Fibroblast of pulmonary artery (primary cell): ENCODE measurements at places on chromosomes 11 and 22.

DNA sequence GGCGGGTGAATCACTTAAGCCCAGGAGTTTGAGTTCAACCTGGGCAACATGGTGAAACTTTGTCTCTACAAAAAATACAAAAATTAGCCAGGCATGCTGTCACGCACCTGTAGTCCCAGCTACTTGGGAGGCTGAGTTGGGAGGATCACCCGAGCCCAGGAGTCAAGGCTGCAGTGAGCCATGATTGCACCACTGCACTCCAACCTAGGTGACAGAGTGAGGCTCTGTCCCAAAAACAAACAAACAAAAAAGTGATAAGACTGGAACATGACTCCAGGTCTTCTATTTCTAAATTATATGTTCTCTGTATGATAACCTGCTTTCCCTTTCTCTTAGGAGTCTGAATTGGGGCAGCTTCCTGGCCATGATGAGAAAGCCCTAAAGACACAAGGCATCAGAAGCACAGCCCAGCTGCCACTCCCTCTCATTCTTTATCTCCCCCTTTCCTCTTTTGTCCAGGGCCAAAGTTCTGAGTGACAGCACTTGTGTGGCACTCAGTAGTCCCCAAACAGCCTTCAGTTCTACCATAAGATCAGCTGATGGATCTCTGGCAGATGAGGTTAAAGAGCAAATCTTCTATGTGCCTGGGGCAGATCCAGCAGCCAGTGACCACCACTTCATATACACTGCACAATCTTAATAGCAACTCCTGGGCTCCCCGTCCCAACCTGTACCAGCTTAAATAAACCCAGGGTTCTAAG, 136.0 kb downstream of the C11orf58 start:
- DNase-seq: no peak

DNA sequence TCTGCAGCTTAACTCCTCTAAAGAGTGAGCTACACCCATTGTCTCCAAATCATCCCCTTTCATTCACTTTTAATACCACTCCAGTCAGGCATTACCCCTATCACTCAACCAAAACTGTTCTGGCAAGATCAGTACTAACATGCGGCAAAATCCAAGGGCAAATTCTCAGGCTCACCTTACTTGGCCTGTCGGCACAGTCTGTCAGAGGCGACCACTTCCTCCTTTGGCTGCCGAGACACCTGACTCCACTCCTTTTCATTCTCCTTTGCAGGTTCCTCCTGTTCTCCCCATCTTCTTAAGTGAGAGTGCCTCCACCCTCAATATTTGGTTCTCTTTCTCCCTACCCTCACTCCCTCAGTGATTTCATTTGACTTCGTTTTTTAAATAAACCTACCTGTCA, 4.2 kb downstream of the C11orf91 start:
- DNase-seq: no peak

DNA sequence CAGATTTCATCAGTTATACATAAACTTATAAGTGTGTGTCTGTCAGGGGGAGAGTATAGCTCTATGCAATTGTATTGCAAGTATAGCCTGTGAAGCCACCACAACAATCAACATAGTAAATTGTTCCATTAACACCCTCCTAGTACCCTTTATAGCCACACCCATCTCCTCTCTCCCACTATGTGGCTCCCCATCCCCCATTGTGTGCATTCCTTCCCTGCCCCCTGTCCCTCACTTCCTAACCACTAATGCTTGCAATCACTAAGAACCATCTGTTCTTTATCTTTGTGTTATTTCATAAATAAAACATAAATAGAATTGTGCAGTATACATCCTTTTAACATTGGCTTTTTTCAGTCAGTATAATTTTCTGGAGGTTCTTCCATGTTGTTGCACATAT, 83.1 kb upstream of the SLC5A12 start:
- DNase-seq: no peak

DNA sequence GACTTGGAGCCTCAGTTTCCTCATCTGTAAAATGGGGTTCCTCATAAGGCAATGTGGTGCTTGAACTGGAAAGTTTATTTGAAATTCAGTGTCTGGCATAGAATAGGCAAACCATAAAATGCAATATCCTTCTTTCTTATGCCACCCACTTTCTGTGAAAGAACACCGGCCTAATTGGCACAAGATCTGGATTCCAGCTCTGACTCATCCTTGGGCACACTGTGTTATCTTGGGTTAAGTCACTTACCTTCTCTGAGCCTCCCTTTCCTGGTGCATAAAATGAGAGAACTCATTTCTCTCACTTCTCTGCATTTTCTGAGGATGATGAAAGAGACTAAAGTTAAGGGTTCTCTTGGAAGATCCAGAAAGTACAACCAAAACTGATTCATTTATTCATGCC, 5.1 kb downstream of the INSC start:
- no peak for DNase-seq

DNA sequence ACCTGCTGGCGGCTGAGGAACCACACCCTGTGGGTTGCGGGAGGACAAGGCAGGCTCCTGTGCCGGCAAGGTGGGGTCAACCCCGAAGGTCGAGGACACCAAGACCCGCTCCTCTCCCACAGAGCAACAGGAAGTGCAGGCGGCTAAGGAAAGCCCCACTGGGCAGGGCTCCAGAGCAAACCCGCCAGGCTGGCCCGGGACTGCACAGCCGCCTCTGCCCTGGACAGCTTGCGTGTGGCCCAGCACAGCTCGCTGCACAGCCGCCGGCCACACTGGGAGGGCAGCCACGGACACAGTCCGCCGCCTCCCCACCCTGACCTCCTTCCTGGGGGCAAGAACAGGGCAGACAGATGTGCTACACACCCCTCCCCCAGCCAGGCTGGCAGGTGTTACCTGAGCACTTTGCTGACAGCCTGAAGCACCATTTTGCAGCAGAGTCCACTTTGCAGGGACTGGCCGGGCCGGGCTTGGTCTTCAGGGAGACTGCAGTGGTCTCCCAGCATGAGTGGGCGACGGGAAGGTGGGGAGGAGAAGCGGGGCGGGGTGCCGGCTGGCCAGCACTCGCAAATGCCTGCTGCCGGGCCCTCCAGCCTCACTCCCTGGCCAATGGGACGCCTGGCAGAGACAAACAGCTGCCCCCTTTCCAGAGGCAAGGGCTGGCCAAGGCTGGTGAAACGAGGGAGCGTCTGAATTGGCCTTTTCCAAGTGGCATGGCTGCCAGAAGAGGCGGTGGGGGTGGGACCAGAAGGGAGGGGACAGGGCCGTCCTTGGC, at the start of gene MOB2:
MOB2 (minus strand) TSS at position 726 of the 772 bp plus-strand sequence; CDS start at position 503, 223 bp downstream.
- DNase-seq: peak; percentile 11

DNA sequence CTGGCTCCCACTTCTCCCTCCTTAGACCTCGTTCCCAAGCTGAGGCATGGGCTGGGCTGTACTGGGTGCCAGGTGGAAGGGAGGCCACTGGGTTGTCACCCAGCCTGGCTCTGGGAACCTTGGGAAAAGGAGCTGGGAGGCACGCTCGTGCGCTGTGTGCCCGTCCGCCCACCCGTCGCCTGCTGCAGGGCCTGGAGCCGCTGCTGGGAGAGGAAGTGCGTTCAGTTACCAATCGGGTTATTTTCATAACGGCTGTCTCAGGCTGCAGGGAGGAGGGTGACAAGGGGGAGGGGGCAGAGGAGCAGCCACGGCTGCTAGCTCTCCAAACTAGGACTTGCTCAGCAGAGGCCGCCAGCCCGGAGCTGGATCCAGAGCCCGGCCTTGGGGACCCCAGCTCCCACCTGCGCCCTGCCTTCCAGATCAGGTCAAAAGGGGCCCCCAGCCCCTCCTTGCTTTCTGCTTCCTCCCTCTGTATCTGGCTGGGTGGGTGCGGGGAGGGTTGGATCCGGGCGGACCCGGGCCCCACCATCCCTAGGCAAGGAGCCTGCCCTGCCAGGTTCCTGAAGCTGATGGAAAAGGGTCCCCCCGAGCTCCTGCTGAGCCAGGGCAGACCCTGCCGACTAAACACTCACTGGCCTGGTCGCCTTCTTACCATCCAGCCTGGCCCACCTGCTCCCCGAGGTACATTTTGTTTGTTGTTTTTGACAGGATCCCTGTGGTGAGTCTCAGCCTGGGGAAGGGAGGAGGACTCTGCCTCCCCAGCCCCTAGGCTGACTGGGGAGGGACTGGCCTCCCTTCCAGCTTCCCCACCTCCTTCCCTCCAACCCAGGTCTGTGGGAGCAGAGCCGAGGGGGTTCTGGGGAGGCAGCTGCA, 14.3 kb downstream of the DGKZ start:
- peak; percentile 67 for DNase-seq

GRCh38 chr11:62306227-62306626, 7.4 kb upstream of the SCGB1D4 start:
- no peak for DNase-seq

DNA sequence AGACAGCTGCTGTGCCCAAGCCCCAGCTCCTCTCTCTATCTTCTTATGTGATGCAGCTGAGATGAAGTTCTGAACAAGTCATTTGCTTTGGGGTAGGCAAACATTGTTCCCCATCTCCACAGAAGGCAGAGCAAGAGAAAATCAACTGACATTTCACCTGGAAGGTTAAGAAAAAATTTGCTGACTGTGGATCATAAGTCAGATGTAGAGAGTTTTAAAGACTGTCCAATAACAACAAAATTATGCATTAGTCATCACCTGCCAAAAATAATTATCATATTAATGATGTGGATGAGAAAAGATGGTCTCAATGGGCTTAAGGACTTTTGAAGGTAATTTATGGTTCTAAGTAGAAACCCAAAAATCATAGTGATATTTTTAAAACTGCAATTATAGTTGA, 59.2 kb downstream of the KCNJ1 start:
- no peak for DNase-seq

GRCh38 chr11:30553521-30554110, 32.5 kb downstream of the MPPED2 start:
- no peak for DNase-seq

GRCh38 chr11:2311353-2312133, 9.7 kb downstream of the TSPAN32 start:
- no peak for DNase-seq

DNA sequence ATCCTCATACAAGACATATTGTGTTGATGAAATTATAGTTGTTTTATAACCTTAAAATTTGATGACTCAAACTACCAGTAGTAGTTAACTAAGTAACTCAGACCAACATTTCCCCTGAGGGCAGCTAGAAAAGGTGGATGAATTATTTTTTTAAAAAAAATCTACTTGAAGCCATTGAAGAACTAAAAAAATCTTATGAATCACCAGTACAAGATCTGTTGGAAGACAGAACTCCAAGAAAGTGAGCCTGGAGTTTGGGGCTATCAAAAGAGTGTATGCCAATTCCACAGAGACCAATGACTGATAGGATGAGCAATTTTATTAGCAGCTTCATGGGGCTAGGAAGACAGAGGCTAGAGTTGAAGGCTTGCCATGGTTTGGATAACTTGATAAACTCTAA, 72.4 kb downstream of the CYP2R1 start:
- DNase-seq: no peak

GRCh38 chr11:61158691-61159381, 2.4 kb downstream of the VPS37C start:
- DNase-seq: peak; percentile 87

- DNase-seq: no peak
Measured at GRCh38 chr11:95014184-95014821, 10.8 kb upstream of the KDM4E start.

DNA sequence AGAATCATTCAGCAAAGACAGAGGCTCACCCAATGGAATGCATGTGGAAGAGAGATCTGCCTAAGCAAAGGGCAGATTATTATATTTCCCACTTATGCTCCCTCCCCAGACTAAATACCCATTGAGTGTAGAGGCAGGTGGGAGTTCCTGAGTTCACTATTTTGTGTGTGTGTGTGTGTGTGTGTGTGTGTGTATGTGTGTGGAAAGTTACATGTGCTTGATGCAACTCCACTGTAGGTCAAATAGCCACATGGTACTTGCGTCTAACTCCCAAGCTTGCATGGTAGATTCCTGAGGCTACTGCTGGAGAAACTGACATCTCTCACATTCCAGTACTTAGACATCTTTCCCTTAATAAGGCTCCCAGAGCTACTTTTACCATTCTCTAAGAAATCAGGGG, 3.4 kb upstream of the COPB1 start:
- DNase-seq: peak; percentile 3

DNA sequence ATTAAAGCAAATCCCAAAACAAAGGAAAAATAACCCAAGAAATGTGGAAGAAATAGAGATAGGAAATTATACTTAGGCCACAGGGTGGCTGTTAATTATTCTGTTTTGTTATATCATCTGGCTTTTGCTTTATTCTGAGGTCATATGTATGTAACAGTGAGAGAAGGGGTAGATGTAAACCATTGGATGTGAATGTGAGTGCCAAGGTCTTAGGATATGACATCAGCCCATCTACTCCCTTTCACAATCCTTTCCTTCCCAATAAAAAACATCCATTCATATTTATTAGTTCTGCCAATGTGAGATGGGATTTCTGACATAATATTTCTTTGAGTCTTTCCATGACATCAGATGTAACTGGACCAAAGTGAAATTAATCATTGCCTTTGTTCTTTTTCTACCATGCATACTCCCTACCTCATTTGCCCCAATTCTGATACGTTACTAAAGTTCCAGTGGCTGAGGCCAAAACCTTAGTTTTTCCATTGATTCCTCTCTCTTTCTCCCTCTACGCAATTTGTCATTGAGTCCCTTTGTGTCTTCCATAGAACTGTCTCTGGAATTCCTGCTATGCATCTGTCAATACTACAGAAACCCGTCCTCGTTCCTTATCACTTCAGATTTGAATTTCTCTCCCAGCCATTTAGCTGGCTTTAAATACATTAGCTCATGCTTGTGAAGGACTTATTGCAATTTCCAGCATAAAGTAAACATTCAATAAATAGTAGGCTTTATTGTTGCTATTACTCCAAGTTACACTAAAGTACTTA, 170.3 kb downstream of the ARHGAP42 start:
- DNase-seq: peak; percentile 40

- DNase-seq: no peak
Measured at GRCh38 chr11:88594274-88594950, 256.9 kb upstream of the CTSC start.

DNA sequence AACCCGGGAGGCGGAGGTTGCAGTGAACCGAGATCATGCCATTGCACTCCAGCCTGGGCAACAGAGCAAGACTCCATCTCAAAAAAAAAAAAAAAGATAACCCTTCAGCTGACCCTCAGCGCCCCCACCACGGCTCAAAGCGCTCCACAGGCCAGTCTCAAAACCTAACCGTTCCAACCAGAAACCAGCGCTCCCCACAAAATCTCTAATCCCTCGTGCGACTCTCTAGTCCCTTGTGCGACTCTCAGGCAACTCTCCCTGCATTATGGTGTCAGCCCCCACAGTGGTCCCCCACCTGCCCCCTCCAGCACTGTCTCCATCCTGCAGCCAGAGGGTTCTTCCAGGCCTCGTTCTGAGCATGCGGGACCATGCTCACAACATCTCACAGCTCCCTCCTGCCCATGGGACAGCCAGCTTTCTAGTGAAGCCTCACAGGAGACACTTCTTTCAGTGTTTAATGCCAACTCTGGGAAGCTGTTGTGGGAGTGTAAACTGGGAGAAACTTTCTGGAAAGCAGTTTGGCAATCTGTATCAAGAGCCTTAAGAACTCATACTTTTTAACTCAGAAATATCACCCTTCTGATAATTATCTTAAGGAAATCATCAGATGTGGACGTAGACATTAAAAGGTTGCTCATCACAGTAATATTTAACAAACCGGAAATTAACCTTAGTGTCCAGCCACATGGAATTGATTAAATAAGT, 4.2 kb upstream of the RASGRP2 start:
- DNase-seq: no peak
